Fibroblast of gingiva (primary cell): ENCODE measurements at places on chromosomes 6 and 20.

GRCh38 chr6:56241124-56241802, 6.1 kb downstream of the COL21A1 start:
- no peak for DNase-seq

DNA sequence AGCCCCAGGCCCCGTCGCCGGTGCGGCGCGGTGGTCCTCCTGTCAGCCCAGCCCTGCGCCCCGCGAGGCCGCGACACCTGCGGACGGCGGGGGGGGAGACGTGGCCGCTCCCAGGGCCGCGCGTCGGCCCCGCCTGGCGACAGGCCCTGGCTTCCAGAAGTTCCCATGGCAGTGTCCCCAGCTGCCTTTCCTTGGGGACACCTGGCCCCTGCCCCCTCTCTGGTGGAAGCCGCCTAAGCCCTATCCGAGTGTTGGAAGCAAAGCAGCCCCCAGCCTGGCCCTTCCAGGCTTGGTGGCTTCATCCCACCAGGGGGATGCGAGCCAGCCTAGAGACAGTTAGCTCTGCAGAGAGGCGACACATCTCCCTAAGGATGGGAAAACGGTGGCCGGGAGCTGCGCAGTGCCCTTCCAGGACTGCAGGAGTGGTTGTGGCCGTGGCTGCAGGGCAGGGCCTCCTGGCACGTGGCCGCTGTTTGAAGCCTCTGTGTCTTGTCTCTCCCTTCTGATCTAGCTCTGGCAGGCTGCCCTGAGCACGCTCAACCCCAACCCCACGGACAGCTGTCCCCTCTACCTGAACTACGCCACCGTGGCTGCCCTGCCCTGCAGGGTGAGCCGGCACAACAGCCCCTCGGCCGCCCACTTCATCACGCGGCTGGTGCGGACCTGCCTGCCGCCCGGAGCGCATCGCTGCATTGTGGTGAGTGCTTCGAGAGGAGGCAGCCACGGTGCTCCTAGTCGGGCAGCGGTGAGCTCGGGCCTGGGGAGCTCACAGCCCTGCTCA, 816 bp downstream of the NPEPL1 start:
- DNase-seq: no peak

DNA sequence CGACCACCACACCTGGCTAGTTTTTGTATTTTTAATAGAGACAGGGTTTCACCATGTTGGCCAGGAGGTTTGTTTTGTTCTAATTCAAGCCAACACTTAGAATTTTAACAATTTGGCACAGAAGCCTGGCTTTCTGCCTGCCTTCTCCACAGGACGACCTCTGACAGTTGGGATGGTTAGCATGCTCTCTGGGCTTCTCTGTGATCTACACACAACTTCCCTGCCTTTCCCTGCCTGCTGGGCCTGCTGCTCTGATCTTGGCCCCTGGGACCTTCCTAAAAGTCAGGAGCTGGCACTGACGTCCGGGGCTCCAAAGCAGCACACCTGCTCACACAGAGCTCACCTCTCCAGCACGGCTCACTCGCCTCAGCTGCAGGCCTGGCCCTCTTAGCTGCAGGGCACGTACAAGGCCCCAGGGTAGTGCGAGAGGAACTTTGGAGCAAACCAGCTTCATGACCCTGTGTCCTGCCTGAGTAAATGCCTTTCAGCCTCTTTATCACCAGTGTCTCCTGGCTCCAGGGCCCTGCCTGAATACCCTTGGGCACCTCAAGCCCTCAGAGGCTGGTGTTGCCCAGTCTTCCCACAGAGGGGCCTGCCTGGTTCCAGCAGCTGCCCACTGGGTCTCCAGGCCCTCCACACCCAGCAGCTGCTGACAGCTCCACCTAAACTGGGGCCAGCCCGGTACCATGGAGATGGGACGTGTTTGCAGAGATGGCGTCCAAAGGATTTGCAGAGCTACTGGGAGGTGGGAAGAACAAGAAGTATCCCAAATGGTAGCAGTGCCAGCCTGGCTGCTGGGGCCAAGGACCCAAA, 96.0 kb downstream of the PSMB1 start:
- no peak for DNase-seq

GRCh38 chr6:109443425-109443950, 3.0 kb downstream of the SMPD2 start:
- DNase-seq: no peak

GRCh38 chr6:13848522-13849150, 34.3 kb upstream of the MCUR1 start:
- no peak for DNase-seq

DNA sequence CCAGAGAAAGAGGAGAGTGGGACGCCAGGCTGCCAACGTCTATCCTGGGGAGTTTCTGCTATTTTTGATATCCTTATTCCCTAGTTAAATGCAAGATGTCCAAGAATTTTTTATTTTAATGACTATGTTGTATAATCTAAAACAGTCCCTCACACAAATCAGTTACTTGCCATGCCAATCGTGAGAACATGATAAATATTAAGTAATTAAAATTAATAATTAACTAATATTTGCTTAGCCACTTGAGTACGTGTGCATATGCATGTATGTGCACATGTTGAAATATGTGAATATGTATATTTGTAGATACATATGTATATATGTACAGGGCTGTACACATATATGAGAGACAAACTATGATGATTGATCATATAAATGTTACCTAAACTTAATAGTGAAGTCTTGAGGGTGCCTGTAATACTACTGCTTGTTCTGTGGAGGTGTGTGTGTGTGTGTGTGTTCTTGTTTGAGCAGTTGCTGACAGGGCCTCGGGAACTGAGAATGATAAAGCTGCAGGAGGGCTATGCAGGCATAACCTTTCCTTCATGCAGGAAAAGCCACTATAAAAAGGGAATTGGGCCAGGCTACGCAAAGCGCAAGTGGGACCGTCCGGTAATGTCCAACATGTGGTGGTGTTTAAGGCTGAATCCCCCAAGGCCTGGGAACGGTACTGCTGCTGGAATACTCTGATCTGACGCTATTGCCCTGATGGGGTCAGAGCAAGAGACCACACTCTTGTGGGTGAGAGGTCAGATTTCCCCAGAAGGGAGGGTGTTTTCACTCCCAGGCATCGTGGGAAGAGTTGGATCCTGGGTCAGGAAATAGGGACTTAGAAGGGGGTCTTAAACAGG, 148.3 kb upstream of the TBX18 start:
- no peak for DNase-seq

DNA sequence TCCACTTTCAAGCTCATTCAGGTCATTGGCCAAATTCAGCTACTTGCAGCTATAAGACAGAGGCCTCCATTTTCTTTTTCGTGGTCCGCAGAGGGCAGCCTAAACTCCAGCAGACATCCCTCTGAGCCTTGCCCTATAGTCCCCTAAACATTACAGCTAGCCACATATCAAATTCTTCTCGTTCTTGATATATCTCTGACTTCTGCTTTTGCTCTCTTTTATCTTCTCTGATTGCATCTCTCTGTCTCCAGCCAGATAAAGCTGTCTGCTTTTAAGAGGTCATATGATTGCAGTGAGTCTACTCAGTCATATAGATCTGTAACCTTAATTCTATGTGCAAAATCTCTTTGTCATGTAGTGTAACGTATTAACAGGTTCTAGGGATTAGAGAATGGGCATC, 358.4 kb upstream of the RGS17 start:
- no peak for DNase-seq

- no peak for DNase-seq
Measured at GRCh38 chr20:32861446-32861845, 2.7 kb downstream of the EFCAB8 start.

GRCh38 chr20:17399303-17399985, 131.7 kb downstream of the BFSP1 start:
- no peak for DNase-seq

DNA sequence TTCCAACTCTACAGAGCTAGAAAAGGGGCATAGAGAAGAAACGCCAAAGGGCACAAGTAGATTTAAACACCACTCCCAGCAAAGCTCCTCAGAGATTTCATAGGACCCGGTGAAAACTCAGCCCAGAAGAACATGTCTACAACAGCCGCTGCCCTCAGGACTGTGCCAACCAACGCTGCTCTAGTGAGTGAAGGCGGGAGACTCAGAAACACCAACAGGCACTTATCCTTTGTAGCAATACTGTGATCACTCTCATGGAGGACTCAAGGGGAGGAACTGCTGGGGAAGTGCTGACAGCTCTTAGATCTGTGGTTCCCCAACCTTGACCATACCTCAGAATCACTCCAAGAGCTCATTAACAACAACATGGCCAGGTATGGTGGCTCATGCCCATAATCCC, 39.5 kb downstream of the STAU1 start:
- no peak for DNase-seq

DNA sequence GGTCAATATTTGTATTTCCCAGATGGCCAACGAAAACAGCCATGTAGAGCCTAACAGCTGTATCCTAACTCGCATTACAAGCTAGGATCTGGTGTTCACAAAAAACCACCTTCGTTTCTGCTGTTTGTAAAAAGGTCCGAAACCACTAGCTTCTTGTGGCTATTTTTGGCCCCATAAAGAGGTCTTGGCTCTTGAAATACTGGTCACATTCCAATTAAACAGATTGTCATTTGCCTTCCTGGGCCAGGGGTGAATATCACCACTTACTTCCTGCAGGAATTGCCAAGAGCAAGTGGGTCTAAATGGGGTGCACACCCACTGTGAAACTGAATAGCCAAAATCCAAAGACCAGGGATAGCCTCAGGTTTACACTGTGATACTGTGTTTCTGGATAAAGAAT, 48.2 kb downstream of the TSHZ2 start:
- no peak for DNase-seq

- DNase-seq: no peak
Measured at GRCh38 chr20:38608188-38608587, 6.6 kb downstream of the ARHGAP40 start.
